ENCODE measurements at places on chromosomes 13 and 19.

GRCh38 chr13:41465241-41465847 is 8.0 kb downstream of the RGCC start:
- DNase-seq, result peak; percentile 91

- DNase-seq, result peak; percentile 14
These were observed 294.8 kb downstream of the TSHZ3 start for GRCh38 chr19:31054430-31054829.

DNA sequence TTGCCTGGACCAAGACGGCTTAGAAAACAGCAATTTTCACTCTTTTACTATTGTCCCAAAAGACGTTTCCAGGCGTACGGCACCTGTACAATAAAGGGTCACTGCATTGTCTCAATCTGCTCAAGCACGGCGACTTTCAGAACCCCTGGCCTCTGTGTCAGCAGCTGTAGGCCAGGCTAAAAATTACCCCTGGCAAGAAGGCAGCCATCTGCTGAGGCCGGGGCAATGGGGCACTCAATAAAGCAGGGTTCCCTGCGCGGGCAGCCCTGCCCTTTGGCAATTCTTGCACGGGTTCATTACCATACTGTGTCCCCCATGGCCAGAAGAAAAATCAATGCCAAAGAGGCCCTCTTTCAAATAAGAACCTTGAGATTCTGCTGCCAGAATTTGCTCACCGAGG is 52.1 kb downstream of the STK24 start:
- no peak for DNase-seq

GRCh38 chr13:41492432-41493260 is 35.3 kb downstream of the RGCC start:
- no peak for DNase-seq

- DNase-seq, result no peak
These were observed 942.6 kb upstream of the SLC10A2 start for GRCh38 chr13:104008541-104009435.

GRCh38 chr19:39935364-39935661 is 879 bp upstream of the FCGBP start:
- no peak for DNase-seq

Data from stimulated activated CD4-positive, alpha-beta T cell treated with anti-CD3 and anti-CD28 coated beads, Interleukin-4, amount 100 ng/mL, for 4 hours (primary cell).